ENCODE measurements at places on chromosomes 5 and 9.

DNA sequence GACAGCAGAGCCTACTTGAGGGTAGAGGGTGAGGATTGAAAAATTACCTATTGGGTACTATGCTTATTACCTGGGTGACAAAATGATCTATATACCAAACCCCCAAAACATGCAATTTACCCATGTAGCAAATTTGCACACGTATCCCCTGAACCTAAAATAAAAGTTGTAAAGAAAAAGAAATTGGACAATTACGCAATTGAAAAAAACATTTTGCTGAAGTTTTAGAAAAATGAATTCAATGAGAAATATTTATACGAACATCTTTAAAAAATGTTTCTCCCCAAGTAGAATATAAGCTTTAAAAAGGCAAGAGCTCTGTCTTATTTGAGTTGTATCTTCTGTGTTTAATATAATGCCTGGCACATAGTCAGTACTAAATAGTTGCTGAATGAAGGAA, 30.3 kb upstream of the TRAF1 start:
- DNase-seq: no peak

DNA sequence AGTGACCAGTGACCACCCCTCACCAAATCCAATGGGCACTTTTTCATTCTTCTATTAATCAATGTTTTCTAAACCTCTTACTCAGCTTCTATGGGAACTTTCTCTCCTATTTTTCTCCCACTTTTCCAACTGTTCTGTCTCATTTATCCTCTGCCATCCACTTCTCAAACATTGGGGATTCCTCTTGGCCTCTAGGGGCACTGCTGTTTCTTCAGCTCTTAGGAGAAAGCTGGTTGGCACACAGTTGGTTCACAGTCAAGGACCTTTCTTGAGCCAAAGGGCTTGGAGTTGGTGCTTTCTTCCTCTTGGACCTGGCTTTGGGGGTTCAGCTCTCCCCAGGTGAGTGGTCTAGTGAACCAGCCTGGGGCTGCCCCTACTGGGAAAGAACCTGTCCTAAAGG, 112.2 kb upstream of the LHFPL2 start:
- DNase-seq: no peak

GRCh38 chr5:161286066-161286655, 260.4 kb downstream of the GABRB2 start:
- DNase-seq: no peak

DNA sequence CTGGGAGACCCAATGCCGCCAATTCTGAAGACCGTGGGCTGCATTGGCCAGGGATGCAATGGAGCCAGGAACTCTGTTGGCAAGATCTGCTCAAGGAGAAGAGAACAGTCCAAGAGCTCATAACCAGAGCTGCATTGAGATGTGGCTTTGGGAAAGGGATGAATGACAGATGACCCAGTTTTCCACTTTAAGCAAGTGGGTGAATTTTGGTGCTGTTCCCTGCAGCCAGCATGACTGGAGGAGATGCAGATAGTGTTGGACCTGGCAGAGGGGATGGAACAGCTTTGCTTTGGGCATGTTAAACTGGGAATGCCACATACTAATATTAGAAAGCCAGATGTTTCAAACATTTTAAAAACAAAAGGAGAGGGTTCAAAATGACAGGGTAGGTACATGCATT, 143.1 kb downstream of the FSTL4 start:
- DNase-seq: no peak

DNA sequence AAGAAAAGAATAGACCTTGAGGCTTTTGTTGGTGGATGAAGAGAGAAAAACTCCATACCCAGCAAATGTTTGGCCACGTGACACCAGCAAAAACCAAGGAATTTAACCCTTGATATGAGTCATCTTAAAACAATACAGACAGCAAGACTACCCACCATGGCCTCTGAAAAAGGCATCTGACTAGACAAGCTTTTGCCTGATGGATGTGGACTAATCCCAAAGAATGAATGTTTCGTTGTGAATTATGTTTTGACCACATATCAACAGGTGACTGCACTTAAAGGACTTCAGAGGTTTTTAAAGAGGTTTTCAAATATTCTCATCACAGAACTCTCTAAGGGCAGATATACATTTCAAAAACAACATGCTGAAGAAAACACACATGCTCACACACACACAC, 33.0 kb upstream of the SLC1A3 start:
- DNase-seq: peak; percentile 91
